ENCODE measurements at places on chromosomes 7 and 10.

DNA sequence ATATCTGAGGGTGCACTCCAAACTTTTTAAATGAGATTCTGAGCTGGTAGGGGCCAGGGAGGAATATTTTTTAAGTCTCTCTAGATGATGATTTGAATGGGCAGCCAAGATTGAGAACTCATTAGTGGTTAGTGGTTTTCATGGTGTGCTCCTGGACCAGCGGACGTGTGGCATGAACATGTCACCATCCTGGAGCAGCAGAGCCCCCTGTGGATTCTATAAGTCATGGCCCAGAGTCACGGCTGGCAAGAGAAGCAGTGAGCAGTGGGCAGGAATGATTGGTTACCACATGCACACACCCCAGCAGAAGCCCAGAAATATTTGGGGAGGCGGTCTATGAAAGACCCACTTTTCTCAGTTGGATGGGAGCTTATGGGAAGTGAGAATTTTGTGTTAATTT is 21.2 kb upstream of the UCN3 start:
- DNase-seq = no peak

DNA sequence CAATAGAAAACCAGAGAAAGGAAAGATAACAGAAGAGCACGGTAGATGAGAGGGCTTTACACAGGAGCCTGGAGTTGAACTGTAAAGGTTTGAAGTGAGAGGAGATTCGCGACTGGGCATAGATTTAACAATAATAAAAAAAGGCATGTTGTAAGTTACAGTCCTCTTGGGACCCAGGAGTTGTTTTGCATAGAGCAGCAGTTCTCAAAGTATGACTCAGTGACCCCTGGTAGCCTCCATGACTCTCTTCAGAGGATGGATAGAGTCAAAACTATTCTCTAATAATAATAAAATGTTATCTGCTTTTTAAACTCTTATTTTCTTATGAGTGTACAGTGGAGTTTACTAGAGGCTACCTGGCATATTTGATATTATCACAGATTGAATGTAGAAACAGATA is 262.3 kb downstream of the SORCS3 start:
- no peak for DNase-seq

GRCh38 chr10:59190332-59190731 is 13.9 kb downstream of the PHYHIPL start:
- no peak for DNase-seq

GRCh38 chr7:133186060-133186459 is 66.8 kb upstream of the EXOC4 start:
- DNase-seq = no peak

DNA sequence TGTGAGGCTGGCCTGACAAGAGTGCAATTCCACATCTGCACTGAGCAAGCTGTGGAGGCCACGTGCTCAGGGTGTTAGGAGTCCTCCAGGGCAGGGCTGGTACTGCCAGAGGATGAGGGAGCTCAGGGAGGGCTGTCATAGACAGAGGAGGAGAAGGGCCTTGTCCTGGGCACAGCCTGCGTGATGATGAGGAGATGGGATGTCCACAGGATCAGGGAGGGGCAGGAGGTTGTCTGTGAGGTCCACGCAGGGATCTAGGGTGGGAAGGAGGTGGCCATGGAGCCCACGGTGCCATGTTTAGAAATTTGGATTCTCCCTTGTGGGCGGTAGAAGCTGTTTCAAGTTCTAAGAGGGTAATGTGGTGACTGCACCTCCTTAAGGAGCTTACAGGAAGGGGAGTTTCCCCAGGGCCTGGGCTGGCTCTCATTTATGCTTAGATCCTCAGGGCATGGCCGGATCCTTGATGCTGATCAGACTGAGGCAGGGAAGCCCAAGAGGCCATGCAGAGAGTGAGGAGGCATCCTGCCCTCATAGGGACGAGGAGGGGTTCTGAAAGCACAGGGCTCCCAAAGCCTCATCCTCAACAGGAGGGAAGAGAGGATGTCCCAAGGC is 30.3 kb downstream of the CHAT start:
- no peak for DNase-seq

All from DMS153 (cell line).